ENCODE measurements at places on chromosomes 5 and 9.

DNA sequence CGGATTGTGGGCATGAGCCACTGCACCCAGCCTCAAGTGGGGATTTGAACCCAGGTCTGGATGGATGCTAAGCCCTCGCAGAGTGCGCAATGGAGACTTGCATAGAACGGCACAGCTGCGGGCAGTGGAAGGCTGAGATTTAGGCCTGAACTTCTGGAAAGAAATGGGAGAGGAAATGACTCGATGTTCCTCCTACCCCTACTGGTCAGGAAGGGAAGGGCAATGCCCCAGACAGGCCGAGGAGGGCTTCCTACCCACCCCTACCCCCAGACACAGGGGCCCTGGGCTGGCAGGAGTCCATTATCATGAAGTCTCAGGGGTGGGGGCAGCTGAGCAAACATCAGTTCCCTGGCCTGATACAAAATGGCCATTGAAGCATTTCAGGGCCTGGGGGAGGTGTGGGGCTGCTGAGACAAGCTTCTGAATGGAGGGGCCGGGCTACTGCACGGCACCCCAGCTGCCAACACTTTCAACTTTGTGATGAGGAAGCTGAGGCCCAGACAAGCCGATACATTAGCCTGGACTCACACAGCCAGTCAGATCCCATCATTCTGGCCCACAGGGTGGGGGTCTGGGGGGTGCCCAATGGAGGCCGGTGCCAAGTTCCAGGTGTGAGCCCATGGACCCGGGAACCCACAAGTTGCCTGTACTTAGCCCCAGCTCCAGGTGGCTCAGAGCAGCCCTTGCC, 13.5 kb upstream of the WDR38 start:
- DNase-seq: peak; percentile 40

GRCh38 chr9:70551396-70551795, 136.9 kb upstream of the KLF9 start:
- no peak for DNase-seq

DNA sequence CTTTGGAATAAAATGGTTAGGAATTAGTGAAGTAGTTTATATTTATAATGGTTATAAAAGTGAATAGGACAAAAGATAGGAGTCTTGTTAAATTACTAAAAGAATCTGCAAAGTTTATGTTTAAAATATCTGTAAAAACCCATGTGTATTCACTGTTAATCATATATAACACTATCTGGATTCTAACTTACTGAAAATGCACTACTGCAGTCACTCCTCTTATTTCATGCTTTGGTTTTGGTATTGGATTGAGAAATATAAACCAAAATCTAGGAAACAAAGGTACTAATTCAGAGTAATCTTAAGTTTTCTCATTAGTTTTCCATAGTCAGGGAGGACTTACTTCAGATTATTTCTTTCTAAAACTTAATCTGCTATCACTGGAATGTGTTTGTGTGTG, 49.5 kb downstream of the ST8SIA4 start:
- no peak for DNase-seq

- DNase-seq: no peak
These were observed 30.3 kb upstream of the UHRF2 start for GRCh38 chr9:6382681-6383080.

GRCh38 chr9:4866239-4866969, 73.7 kb downstream of the RCL1 start:
- DNase-seq: no peak

GRCh38 chr5:161002571-161003074, 150.6 kb upstream of the ATP10B start:
- DNase-seq: no peak

DNA sequence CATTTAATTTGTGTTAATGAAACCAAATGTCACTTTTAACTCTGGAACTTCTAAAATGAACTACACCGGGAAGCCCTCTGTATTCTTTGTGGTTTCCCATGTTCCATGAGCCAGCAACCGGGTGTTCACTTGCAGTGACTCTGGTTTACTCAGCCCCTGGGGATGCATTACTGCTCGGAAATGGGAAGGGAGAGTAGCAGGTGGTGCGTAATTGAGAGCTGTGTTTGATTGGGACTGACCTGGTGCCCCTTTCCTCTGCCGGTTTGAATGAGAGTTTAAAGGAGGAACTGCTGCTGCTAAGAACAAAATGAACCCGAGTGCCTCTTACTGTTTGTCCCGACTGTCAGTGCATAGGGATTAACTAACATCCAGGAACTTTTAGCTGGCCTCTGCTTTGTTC, 100.1 kb upstream of the DHFR start:
- DNase-seq: peak; percentile 7

- no peak for DNase-seq
These were observed 2.6 kb downstream of the NFIB start for GRCh38 chr9:14311171-14311949.

DNA sequence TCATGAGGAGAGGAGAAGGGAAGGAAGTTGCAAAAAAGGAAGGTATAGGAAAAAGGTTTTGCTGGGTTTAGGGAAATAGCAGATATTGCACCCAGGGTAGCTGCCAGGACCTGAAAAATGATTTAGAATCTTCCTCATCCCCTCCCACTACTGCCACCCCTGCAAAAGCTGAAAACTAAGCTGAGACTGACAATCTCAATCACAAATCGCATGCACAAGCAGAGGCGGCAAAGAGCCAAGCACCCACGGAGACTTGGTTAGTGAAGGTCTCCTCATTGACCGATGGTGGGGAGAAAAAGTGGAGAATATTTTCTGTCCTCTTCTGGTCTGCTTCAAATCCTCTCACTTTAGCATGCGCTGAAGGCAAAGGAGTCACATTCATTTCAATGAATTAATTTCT, 39.1 kb upstream of the PAM start:
- no peak for DNase-seq

- no peak for DNase-seq
These were observed 136.1 kb upstream of the DMAC1 start for GRCh38 chr9:7935681-7936080.

- no peak for DNase-seq
These were observed 1030.2 kb upstream of the SEMA6A start for GRCh38 chr5:117604845-117605244.

GRCh38 chr5:144125163-144125726, 45.2 kb downstream of the YIPF5 start:
- DNase-seq: no peak

DNA sequence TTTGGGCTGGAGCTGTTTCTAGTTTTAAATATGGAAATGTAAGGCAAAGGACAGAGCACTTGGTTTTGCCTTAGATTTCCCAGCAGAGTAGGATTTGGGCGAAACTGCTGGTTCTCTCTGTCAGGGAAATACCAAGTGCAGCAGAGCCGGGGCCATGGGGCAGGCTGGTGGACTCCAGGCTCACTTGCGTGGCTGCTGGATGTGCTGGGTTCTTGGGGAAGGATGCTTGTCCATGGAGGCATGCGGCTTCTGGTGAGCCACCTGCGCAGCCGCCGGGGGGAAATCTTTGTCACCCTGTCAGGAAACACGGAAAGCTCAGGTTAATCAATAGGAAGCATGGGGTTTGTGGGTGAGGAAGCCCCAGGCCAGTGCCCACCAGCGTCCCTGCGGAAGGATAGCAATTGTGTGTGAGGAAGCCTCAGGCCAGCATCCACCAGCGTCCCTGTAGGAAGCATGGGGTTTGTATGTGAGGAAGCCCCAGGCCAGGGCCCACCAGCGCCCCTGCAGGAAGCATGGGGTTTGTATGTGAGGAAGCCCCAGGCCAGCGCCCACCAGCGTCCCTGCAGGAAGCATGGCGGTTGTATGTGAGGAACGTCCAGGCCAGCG, 80.1 kb downstream of the DAP start:
- no peak for DNase-seq

DNA sequence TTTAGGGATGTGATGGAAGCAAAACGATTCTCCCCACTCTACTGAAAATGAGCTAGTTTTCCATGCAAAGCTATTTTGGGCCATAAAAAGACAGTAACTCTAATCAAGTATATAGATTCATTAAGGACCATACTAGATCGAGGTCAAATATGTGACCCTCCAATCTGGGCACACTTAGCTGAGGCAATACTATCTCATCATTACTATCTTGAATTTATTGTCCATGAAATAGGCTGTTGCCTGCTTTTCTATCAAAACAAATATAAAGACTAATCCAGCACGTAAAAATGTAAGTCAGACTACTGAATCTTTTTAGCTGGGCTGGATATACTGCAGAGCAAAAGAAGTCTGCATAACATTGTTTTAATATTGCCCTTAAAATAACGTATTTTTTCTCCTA, 943.1 kb downstream of the NR2F1-AS1 start:
- DNase-seq: no peak

GRCh38 chr5:101482931-101483330, 579.8 kb upstream of the ST8SIA4 start:
- no peak for DNase-seq

GRCh38 chr5:178688551-178688950, 41.9 kb downstream of the ZNF354A start:
- DNase-seq: no peak

- peak; percentile 6 for DNase-seq
These were observed 67.3 kb downstream of the POU5F2 start for GRCh38 chr5:93674138-93674537.

- DNase-seq: no peak
These were observed 119.6 kb upstream of the COL5A1 start for GRCh38 chr9:134521817-134522501.

DNA sequence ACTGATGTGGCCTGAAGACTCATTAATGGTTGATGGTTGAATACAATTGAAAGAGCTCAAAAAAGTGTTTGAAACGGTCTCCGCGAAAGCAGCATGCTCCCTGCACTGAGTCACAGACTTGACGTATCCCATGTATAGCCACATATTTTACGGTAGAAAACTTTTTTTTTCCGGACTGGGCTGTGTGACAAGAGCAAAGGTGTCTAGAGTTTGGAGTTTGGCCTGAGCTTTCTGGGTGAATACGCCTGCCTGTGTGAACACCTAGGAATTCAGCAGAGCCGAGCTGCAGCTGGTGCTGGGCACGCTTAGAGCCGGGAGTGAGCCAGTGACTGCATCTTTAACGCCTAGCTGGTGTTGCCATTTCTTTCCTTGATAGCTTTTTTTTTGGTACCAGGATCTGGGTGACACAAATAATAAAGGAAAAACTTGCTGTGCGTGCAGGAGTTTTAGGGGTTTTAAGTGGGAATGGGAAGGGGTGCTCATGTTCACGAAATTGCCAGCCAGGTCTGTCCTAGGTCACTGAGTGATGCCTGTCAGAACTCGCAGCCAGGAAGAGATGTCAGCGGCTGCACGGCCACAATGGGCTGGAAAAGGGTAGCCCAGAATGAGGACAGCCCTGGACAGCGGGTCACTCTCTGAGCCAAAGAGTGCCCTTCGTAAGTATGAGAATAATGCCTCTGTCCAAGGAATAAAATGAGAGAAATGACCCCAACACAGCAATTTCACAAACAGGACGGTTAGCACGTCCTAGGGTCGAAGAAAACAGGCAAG, 51.7 kb downstream of the PSMB7 start:
- DNase-seq: no peak
